ENCODE measurements at places on chromosomes 2 and 18.
A peak's percentile ranks its signal among the peaks of the same experiment; 100 is the strongest.

- no peak for DNase-seq
These were observed 30.0 kb downstream of the THNSL2 start for GRCh38 chr2:88199912-88200682.

DNA sequence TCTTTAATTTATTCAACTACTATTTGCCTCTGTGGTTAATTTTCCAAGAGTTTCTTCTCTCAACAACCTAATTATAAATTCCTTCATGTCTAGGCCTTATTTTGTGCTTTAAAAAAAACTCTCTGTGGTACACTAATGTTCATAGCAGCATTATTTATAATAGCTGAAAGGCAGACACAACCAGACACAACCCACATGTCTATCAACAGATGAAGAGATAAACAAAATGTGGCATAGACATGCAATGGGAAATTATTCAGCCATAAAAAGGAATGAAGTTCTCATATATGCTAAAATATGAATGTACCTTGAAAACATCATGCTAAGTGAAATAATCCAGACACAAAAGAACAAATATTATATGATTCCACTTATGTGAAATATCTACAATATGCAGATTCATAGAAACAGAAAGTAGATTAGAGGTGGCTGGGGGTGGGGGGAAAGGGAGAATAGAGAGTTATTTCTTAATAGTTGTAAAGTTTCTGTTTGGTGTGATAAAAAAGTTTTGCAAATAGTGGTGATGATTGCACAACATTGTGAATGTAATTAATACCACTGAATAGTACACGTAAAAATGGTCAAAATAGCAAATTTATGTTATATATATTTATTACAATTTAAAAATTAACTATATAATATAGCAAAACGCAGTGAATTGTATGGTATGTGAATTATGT lies 28.1 kb upstream of the RASGRP3 start:
- DNase-seq: peak; percentile 18

GRCh38 chr18:78721981-78722380 lies 257.6 kb upstream of the SALL3 start:
- no peak for DNase-seq

GRCh38 chr2:186042207-186043028 lies 303.8 kb downstream of the FSIP2 start:
- no peak for DNase-seq

DNA sequence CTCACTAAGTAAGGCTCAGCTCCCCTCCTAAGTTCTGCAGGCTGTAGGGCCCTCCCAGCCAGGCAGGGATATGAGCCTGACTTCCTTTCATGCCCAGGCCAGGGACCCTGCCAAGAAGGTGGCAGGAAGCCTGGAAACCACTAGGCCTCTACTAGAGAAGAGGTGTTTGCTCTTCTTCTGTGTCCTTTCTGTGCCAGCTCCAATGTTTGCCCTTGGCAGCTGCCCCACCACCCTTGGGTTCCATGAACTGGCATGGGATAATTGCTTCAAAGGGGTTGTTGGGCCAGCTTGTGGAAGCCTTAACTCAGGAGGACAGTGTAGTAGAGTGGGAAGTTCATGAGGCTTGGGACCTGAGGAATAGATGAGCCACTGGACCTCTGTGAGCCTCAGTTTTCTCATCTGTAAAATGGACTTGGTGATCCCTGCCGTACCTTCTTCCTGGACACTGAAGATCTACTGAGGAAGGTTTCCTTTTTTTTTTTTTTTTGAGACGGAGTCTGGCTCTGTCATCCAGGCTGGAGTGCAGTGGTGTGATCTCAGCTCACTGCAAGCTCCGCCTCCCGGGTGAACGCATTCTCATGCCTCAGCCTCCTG lies 3.9 kb downstream of the SLC35F6 start:
- DNase-seq: no peak

DNA sequence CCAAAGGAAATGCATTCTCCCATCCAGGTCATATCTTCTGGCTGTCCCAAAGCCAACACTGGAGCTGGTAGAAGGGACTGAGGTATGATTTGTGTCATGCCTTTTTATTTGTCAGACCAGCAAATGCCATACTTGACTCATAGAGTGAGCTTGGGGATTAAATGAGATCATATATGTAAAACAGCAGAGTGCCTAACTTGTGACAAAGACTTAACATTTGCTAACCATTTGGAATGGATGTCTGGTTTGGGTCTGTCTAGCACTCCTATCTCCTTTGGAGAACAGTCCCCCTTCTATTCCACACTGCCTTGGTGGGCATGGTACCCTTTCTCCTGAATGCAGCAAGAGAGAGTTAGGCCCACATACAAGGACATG lies 128.5 kb upstream of the LGALSL start:
- DNase-seq: no peak

DNA sequence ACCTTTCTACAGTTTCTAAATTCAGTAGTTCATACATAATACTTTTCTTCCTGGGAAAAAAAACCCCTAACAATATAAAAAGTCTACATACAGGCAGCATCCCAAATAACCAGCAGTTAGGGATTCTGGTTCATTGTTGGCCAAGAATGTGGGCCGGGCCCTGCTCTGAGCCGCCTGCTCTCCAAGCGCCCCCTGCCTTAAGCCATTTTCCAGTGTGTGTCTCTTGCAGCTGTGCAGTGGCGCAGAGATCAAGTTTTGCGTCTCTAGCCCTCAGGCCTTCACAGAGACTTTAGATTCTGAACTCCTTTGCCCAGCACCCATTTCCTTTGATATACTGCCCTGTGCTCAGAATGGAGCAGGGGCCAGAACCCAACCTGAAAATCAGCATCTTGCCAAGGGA lies 32.9 kb downstream of the RMC1 start:
- DNase-seq: no peak

GRCh38 chr2:241924069-241924908 lies 54.8 kb downstream of the RTP5 start:
- peak; percentile 55 for DNase-seq

GRCh38 chr2:136238286-136239078 lies 120.5 kb upstream of the CXCR4 start:
- peak; percentile 43 for DNase-seq

GRCh38 chr2:185970148-185970852 lies 231.7 kb downstream of the FSIP2 start:
- DNase-seq: no peak

DNA sequence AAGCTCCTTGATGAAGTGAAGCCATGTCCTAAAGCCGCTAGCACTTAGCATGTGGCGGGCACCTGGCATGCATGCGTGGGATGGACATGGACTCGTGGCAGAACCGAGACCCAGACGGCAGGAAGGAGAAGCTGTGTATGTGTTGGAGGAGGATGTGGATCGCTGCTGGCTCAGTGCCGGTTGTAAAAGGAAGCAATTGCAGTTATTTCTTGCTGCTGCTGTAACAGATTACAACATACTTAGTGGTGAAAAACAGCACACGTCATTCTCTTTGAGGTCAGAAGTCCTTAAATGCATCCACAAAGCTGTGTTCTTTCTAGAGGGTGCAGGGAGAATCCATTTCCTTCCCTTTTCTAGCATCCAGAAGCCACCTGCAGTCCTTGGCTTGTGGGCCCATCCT lies 74.6 kb downstream of the AGAP1 start:
- no peak for DNase-seq

Measured in hematopoietic multipotent progenitor cell (in vitro differentiated cells).